ENCODE measurements at places on chromosomes 5 and 9.

GRCh38 chr5:167903243-167903642, 388.2 kb upstream of the WWC1 start:
- no peak for DNase-seq

- no peak for DNase-seq
Measured at GRCh38 chr5:31809050-31809870, 170.3 kb downstream of the PDZD2 start.

DNA sequence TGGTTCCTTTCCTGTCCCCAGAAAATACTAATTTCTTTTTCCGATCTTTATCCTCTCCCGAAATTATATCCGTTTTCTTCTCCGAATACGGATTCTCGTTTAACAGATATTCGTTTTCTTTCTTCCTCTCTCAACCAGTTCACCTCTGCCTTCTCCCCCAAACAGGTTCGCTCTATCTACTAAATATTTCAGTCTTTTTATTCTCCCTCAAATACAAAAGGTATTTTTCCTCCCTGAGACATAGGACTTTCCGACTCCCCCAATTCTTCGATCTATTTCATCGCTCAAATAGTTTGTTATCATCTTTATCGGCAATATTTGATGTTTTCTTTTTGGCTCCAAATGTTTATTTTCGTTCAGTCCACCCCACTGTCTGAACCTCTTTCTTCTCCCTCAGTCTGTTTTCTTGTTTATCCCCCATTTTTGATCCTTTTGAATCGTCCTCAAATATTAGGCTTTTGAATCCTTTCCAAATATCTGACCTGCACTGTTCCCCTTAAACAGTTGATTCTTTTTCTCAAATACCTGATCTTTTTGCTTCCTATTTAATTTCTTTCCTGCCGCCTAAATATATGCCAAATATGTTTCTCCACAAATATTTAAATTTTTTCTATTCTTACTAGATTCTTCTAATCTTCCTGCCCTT, 4.4 kb downstream of the PITX1 start:
- no peak for DNase-seq

DNA sequence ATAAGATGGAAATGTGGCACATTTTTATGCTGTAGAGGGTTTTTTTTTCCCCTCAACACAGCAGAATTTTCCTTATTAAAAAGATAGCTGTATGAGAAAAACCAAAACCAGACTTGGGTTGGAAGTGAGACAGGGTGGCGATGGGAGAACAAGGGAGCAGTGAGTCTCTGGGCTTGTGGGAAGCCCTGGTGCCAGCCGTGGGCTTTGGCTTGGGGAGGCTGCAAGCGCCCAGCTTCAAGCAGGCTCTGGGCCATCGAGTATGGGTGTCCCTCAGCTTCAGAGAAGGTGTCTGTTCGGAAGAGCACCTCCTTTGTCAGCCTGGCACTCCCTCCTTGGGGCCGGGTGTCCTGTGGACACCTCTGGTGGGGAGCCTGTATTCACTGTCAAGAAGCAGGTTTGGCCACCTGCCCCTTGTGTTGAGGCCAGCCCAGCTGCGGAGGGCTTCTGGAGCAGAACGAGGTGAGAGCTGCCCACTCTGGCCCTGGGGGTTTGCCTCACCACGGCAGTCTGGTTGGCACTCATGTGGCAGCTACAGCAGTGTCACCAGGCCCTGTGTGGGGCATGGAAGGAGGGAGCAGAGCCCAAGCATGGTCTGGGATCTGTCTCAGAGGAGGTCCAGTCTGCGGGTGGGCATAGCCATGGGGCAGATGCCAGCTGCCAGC, 37.6 kb upstream of the ANGPTL2 start:
- DNase-seq = no peak
